ENCODE measurements at places on chromosomes 2 and 18. TPM values are rescaled to one million over a fixed set of nuclear protein-coding genes. Genes with fewer than 3 reads are reported as not detected.

- DNase-seq: no peak
Observed at GRCh38 chr2:197159661-197160211, 150.8 kb downstream of the ANKRD44 start.

The L3MBTL4 gene
- 16.3 TPM for total RNA-seq

DNA sequence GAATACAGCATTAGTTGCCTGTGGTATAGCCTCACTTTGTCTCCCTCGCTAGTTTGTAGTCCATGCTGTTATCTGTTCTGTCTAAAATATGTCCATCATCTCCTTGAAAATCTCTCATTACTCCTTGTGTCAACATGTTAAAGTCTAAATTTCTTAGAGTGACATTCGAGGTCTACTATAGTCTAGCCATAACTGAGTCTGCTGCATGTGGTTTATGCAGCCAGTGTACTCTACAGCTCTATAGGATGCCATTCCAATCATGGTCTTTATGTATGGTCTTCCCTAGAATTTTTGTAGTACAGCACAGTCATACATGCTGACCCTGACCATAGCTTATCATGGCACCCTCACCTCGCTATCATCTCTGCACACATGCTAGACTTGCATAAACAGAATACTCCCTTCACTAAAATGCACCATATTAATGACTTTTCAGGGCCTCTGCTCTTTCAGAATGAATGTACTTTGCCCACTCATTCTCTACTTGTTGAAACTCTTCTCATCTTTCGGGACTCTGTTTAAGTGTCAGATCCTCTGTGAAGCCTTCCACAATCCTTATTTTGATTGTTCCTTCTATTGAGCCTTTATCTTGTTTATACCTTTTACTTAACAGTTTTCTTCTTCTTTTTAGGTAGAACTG is 12.8 kb downstream of the TANK start:
- no peak for DNase-seq

GRCh38 chr2:220442012-220442411 is 814.6 kb downstream of the SLC4A3 start:
- no peak for DNase-seq

The KLHL41 gene
- 0.88 TPM for total RNA-seq

The NLRC4 gene
- 0.20 TPM for total RNA-seq

The ICOS gene
- not detected for total RNA-seq

The CERKL gene
- total RNA-seq: not detected

The SIX2 gene
- not detected for total RNA-seq

The FOXD4L1 gene
- total RNA-seq: not detected

DNA sequence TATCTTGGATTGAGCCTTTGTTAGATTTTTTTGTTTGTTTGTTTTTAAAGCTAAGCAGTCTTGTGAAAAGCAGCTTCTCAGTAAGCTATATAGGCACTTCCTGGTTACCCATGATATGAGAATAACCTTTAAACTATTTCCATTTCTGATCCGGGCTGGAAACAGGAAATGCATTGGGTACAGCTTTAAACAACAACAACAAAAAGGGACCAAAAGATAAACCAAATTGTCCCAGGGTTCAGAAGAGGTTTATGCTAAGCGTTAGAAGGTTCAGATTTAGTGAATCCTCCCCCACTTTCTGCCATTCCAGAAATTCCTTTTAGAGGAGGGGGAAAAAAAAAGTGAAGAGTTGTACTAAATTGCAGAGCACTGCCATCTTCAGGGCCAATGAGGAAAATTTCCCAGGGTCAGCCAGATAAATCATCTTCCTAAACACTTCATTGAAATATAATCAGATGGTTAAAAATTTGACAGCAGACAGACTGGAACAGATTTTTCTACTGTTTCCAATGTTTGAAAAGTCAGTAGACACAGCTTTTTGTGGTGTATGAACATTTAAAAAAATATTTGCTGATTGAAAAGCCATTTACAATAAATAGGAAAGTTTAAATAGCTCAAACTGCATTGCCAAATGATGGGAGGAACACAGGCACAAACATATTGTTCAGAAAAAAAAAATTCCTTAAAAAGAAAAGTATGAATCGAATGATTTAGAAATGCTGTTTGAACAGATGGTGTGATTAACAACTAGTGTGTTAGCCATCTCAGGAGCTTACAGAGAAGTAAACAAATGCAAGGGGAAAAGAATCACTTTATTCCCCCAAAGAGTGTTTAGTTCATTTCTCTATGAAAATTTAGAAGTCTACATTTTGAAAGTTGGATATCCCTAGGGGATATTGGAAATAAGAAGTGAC is 189.9 kb upstream of the TANK start:
- peak; percentile 67 for DNase-seq

GRCh38 chr2:25226827-25227226 is 58.4 kb upstream of the POMC start:
- DNase-seq: no peak

DNA sequence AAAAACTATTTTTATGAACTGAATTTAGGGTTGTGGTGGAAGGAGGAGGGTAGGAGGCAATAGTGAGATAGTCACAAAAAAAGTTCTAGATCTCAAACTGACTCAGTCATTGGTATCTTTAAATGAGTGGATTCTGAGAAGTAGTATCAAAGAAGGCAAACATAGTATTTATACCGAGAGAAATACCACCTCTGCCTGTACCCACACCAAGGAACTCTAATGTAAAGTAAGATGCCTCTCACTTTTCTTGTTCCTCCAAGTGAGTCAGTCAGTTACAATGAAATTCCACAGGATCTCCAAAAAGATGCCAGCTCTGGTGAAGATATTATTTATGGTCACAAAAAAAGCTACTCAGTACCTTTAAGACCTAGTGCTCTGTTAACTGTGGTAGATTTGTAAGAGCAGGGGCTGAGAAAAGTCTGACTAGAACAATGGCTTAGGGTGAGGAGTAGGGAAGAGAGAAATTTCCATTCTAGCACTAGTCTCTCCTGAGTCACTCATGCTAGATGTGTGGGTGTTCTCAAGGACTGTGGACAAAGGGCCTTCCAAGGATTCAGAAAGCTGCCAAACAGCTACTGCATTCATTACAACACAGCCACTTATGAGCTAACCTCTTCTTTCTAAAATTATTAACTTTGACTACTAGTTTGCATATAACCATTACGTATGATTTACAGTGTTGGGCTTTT is 36.3 kb downstream of the YWHAQ start:
- DNase-seq: no peak

The FAM136A gene
- total RNA-seq: 20.4 TPM

- no peak for DNase-seq
Observed at GRCh38 chr2:163659224-163659623, 76.6 kb downstream of the FIGN start.

GRCh38 chr18:22102953-22103646 is 66.3 kb upstream of the GATA6 start:
- DNase-seq: peak; percentile 28

The KCNS3 gene
- total RNA-seq: 11.0 TPM

The UBXN4 gene
- 55.1 TPM for total RNA-seq

The NPAS2 gene
- 75.5 TPM for total RNA-seq

- no peak for DNase-seq
Observed at GRCh38 chr2:38771632-38772031, 6.4 kb upstream of the GEMIN6 start.

DNA sequence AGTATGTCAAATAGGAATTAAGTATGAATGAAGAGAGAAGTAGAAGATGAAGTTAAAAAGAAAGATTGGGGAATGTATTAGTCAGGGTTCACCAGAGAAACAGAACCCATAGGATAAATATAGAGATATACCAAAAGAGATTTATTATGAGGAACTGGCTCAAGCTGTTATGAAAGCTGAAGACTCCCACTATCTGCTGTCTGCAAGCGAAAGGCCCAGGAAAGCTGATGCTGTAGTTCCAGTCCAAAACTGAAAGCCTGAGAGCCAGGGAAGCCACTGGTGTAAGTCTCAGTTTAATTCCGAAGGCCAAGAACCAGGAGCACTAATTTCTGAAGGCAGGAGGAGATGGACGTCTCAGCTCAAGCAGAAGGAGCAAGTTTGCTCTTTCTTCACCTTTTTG is 200.9 kb upstream of the FN1 start:
- no peak for DNase-seq

GRCh38 chr2:63663013-63663864 is 74.5 kb downstream of the MDH1 start:
- no peak for DNase-seq

DNA sequence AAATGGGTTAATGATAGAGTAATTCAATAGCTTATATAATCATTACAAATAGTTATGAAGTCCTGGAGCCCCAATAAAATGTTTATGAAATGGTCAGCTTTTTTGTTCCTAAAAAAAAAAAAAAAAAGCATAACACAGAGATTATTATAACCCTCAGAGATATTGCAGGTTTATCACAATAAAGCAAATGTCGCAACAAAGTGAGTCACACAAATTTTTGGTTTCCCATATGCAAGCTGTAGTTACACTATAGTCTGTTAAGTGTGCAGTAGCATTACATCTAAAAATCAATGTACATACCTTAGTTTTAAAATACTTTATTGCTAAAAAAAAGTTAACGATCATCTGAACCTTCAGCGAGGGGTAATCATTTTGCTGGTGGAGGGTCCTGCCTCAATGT is 20.0 kb downstream of the WDFY1 start:
- DNase-seq: no peak

GRCh38 chr2:44109166-44109565 is 59.5 kb upstream of the PPM1B start:
- no peak for DNase-seq

DNA sequence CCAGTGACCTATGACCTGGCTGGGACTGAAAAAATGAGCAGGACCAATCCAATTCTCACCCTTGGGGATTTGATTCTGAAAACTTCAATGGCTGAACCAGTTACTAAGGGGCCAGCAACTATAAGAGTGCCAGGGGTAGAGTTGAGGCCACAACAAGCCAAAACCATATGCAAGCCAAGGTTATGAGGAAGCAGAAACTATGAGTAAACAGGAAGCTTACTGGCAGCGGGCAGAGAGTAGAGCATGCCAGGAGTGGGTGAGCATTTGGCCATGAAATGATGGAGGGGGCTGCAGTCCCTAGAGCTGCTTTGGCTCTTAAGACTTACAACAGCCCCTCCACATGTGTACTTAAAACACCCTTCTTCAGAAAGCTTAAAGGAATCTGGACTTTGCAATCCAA is 82.4 kb downstream of the RBMS1 start:
- no peak for DNase-seq

DNA sequence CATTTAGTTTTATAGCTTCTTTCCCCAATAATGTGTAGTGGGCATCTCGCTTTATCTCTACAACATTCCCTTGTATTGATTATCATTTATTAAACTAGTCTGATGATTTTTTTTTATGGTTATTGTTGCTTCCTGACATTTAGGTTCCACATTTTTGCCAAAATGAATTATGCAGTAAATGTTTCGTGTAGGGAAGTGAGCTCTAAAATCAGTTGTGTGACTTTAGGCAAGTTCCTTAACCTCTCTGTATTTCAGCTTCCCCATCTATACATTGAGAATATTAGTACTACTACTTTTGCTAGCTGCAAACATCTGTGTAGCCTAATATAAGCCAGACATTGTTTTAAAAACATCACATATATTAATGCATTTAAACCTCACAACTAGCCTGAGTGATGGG is 22.9 kb downstream of the SOCS6 start:
- no peak for DNase-seq

The RFTN2 gene
- 1.5 TPM for total RNA-seq

- no peak for DNase-seq
Observed at GRCh38 chr2:58594175-58594574, 353.1 kb upstream of the FANCL start.

The MEP1B gene
- not detected for total RNA-seq

- no peak for DNase-seq
Observed at GRCh38 chr18:69447886-69448285, 47.2 kb downstream of the DOK6 start.

DNA sequence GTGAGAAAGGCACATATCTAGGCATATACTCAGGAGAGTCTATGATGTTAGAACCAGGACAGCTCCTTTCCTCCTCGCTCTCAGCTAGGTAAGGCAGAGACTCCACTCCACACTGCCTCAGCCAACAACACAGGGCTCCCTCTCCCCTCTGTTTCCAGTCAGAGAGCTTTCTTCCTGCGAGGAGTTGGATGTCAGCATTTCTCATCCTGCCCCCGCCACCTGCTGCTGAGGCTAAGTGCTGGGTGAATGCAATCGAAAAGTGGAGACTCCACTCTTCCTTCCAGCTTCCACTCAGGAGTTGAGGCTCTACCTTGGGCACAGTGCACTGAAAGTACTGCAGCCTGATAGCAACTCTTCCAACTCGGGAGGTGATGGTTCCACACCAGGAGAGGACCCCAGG is 177.2 kb upstream of the RAB6C start:
- no peak for DNase-seq

DNA sequence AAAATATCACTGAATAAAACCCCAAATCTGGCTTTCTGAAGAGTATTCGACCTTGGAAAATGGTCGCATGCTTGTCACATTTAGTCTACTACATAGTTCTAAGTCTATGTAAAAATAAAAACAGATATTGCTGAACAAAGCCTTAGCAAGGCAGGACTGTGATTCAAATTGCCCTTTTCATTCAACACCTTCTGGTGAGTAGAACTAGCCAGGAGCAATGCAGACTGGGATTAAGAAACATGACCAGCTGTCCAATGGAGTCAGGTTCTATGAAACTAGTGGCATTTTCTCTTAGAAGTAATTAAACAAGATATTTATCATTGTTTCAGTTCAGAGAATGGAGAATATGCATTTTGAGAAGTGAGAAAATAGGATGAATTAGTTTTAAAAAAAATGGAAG is 1260.5 kb upstream of the ACVR2A start:
- DNase-seq: no peak

DNA sequence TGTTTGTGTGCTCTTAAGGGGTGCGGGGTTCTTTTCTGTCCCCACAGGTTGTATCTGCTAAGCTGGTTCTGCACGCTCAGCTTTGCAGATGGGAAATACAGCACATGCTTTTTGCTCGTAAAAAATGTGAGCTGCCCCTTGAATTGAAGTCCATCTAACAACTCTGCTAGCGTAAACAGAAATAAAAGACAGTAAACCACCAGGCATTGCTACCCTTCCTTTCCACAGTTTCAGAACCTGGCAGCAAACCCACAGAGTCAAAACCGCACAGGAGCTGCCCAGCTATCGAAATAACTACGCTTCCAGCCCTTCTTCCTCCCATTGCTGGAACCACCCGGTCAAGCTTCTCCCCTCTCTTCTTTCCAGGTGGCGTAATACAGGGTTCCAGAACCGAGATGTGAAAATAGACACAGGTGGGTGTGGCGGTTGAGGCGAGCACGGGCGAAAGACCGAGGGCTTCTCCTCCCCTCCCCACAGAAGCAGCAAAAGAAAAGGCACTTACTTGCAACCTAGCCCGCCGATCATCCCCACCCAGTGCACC is 479 bp downstream of the SCN9A start:
- DNase-seq: no peak

DNA sequence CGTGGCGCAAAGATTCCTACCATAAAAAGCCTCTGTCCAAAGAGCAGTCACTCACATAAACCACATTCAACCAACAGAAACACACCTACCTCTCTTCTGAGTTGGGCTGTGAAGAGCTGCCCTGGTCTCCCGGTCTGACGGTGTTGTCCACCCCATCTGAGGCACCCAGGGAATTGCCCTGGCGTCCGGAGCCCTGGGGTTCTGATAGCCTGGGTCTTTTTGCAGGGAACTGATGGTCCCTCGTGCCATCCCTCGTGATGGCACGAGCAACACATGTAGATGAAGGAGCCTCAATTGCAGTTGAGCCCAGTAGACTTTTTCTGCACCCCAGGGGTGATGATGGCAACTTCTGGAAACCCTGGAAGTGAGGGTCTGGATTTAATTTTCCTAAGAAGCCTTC is 13.8 kb downstream of the HJURP start:
- peak; percentile 59 for DNase-seq

- no peak for DNase-seq
Observed at GRCh38 chr2:163713534-163714311, 22.1 kb downstream of the FIGN start.

Data from lower leg skin (tissue), 4 donors.